Effector CD8-positive, alpha-beta T cell (primary cell): ENCODE measurements at places on chromosomes 11 and 22.

- no peak for DNase-seq
These were observed 16.4 kb upstream of the PAMR1 start for GRCh38 chr11:35541621-35542375.

DNA sequence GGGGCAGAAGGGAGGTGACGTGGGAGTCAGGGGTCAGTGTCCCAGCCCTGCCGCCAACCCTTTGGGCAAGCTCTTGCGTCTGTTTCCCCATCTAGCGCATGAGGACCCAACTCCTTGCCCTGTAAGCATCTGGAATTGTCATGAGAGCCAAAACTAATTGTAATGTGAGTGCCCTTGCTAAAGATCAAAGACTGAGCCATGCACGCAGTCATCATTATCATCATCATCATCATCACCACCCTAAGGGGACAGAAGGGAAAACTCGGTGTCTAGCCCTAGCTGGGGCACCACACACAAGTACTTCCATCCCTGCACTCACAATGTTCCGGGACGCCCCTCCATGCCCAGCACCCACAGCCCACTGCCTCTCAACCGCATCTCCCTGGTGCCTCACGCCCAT is 2.5 kb downstream of the LIF start:
- DNase-seq, result no peak

DNA sequence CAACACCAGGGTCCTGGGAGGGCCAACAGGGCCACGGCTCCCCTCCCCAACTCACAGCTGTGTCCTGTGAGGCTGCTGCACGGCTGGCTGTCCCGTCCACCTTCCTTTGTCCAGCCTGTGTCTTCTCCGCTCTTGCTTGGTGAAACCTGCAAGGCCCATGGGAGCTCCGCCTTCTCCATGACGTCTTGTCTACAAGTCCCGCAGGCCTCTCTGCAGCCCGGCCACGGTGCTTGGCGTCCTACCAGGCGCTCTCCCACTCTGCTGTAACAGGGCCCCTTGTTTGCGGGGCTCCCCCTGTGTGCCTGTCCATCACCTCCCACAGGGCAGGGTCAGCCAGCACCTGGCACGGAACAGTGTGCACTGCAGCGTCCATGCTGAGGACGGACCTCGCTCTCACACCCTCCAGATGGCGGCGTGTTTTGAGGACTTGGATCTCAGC is 866.8 kb downstream of the TBC1D22A start:
- DNase-seq, result no peak

DNA sequence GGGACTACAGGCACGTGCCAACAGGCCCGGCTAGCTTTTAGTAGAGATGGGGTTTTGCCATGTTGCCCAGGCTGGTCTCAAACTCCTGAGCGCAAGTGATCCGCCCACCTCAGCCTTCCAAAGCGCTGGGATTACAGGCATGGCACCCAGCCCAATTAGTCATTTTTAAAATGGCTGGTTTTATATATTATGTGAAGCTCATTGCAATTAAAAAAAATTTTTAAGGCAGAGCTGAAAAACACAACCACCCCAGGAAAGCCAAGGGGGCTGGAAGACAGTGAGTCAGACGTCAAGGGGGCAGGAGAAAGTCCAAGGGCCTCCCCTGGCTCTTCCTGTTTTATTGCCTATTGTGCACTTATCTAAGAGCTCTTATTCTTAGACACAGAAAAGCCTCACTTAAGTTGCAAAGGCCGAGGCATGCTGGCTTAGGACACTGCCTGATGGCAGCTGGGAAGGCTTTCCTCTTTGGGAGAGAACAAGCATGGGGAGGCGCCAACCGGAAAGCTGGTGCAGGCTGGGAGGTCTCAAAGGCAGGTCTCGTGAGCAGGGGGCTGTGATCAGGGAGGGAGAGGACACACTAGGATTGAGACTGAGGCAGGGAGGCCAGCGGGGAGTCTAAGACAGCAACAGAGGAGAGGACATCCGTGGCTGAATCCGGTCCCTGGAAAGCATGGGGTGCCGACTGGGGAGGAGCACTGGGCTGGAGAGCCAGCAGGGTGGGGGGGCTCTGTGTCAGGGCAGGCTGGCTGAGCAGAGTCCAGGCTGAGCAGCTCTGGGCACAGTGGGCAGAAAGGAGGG is 11.1 kb upstream of the OSM start:
- no peak for DNase-seq

DNA sequence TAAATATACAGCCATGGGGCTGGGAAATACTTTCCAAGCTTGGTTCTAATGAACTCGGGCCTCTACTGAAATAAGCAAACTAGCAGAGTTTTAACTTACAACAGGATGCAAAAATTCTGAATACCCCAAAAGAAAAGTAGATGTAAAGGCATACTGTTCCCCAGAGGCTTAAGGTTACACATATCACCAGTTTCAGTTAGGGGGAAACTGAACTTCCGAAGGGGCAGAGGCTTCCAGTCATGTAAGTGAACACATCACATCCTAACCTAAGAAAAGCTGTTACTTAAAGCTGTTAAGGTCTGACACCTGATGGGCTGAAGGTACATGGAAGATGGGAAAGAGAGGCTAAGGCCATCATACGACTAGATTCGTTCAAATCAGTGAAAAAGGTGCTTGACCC is 2.3 kb downstream of the GAB2 start:
- no peak for DNase-seq

DNA sequence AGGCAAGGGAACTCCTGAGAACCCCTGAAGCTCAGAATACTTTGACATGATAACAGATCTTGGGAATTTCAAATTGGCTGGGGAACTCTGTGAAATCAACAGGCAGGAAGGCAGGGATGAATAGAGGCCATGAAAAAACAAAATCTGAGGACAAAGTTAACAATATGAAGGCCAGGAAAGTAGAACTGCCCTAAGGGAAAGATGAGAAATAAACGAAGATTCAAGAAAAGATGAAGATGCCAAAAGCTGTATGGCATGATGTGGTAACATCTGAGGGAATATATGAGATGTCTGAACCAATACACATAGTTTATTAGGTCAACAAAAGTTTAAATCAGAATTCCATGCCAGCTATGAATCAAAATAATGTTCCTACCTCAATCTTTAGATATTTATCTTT is 25.0 kb downstream of the SERGEF start:
- DNase-seq, result no peak

- no peak for DNase-seq
These were observed 53.5 kb upstream of the SLC35C1 start for GRCh38 chr11:45751430-45751829.

DNA sequence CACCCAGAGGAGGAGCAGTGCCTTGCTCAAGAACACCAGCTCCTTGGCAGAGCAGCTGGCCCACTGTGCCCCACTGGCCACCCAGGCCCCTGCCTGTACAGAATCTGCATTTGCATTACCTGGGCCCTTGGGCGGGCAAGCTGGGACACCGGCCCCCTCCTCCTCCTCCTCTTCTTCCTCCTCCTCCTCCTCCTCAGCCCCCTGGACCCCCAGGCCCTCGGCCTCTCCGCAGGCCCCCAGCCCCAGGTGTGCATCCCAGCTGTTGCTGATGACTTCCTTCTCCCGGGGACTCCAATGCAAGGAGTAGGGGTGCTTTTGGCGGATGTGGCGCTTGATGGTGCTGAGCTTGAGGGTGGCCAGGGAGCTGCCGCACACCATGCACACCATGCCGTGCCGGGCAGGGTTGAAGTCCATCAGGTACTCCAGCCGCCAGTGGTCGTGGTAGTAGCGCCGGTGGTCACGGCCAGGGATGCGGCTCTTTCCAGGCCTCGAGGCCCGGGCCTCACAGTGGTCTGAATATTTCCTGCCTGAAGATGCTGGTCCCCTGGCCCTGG is 2.8 kb downstream of the ZFTA start:
- no peak for DNase-seq

DNA sequence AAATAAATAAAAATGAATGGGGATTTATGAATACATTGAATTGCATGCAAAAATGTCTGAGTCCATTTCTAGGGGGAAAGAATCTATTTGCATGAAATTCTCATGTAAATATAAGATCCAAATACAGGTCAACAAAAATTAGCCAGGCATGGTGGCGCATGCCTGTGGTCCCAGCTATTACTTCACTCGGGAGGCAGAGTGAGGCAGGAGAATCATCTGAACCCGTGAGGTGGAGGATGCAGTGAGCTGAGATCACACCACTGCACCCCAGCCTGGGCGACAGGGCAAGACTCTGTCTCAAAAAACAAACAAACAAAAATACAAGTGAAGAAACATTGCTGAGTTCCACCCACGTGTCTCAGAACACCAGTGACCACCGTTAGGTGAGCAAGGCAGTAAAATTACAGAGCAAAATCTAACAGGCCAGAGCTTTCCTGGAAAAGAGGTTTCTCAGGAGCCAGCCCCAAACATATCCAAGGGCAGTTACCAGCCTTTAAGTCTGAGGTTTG is 17.3 kb downstream of the PACSIN2 start:
- DNase-seq, result no peak

DNA sequence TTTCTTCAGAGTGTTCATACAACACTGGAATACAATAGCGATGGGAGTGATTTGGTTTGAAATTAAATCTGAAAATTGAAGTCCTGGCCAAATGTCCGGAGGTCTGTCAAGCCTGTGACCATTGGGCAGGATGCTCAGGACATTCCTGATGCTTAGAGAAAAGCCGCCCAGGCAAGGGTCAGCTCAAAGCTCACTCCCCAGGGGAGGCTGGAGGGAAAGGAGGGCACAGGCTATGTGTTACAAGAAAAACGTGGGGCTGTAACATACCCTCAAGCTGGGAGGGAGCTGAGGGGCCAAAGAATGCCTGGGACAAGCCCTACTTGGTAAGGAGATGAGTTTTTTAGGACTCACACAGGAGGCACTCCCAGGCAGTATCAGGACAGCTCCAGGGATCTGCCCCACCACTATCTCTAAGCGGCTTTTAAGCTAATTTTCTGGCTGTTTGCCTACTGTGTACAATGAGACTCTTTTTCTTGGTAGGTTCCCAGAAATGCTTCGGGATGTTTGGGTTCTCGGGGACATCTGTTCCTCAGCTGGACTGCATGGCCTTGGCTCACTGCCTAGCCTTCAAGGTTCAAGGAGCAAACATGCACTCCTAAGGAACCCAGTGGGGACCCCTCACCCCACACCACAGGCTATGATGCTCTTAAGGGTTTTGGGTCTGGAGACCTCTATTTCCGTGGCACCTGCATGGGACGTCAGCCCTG is 500.1 kb downstream of the BRD1 start:
- no peak for DNase-seq

- DNase-seq, result no peak
These were observed 43.8 kb upstream of the RTL6 start for GRCh38 chr22:44541671-44542319.

DNA sequence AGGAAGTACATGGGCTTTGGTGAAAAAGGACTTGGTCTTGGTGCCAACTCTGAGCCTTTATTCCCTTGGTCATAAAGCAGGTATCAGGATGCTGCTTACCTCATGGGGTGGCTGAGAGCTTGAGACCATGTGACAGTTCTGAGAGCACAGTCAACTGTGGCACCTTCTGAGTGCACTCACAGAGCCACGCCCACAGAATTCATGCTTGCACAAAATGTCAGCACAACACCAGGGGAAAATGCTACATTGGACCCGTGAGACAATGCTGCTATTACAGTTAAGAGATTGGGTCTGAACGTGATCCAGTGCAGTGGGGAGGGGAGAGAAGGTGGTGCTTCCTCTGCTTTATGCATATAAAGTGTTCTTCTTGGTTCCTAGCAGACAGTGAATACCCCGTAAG is 79.5 kb upstream of the SPON1 start:
- no peak for DNase-seq

DNA sequence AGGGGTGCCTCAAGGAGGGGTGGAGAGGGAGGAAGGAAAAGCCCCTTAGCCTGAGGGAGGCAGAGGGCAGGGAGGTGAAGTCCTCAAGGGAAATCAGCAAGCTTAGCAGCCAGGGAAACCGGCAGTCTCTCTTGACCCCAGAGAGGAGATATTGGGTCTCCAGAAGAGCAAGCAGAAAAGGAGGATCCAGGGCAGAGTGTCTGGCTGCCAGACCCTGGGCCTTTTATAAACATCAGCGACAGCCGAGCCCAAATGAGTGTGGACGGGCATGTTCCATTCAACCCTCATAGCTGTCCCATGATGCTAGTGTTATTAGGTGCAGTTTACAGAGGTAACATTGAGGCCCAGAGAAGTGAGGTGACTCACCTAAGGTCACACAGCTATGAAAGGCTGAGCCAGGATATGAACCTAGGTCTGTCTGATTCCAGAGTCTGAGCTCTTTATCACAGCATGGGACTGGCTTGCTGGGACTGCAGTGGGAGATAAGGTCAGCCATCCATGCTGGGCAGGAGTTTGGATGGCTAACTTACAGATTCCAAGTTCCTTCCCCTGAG is 9.3 kb downstream of the PRDM11 start:
- DNase-seq, result no peak

DNA sequence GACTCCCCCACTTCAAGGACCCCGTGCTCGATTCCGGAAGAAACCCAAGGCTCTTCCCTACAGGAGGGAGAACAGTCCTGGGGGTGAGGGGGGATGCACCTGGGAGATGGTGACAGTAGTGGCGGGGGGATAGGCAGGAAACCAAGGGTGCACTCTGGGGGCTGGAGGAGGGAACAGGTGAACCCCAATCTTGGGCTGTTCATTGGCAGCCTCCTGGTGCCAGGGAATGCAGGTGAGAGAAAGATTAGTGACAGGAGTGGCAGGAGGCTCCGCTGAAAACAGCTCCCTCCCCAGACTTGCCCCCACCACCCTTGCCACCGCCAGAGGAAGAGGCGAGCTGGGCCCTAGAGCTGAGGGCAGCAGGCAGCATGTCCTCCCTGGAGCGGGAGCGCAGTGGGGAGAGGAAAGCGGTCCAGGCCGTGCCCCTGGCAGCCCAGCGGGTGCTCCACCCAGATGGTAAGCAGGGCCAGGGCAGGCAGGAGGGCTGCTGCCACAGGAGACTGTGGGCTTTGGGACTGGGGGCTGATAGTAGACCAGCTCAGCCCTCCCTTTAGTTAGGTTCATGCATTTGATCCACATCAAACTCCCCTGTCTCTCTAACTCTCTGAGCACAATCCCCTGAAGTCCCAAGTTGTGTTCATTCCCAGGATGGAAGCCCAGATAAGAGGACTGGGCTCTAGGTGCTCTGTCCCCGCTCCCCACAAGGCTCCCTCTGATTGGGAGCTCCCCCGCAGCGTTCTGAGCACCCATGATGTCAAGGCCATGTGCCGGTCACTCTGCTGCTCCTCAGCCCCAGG is 14.5 kb downstream of the ROBO3 start:
- DNase-seq, result no peak

DNA sequence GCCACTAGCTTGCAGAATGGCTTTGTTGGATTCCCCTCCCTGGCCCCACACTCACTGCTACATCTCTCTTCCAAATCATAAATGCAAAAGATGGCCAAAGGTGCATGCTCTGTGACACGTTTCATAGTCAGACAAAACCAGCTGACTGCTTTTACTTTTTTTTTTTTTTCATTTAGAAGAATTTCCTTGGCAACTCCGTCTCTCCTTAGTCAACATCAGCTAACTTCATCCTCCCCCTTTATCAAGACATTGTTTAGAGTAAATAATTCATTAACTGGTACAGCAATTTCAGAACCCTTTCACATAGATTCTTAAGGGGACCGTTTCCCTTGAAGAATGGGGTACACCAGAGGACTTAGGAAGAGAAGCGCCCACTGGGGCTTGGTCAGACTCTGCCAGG is 16.0 kb downstream of the KCNQ1OT1 start:
- DNase-seq, result no peak

DNA sequence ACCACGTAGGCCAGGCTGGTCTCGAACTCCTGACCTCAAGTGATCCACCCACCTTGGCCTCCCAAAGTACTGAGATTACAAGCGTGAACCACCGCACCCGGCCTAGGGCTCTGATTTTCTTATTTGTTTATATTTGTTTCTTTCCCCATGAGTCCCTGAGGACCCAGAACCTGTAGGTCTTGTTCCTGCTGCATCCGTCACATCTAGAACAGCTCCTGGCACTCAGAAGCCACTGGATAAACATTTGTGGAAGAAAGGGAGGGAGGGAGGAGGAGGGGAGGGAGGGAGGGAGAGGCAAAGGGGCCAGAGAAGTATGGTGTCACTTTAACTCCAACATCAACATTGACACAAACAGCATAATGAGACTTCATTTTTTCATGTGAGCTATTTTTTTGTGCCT is 67.7 kb downstream of the CELSR1 start:
- DNase-seq, result no peak
